NCI-H187 treated with DMSO at 0.1 percent for 48 hours (cell line): ENCODE measurements at places on chromosomes 3 and 15.

- DNase-seq, result no peak
Measured at GRCh38 chr3:141352262-141352984, 15.9 kb upstream of the ZBTB38 start.

- DNase-seq, result no peak
Measured at GRCh38 chr3:153756816-153757215, 364.4 kb upstream of the ARHGEF26 start.

GRCh38 chr15:61115679-61116078 lies 113.4 kb downstream of the RORA start:
- DNase-seq, result no peak

- no peak for DNase-seq
Measured at GRCh38 chr15:49015896-49016295, 30.4 kb downstream of the SECISBP2L start.

DNA sequence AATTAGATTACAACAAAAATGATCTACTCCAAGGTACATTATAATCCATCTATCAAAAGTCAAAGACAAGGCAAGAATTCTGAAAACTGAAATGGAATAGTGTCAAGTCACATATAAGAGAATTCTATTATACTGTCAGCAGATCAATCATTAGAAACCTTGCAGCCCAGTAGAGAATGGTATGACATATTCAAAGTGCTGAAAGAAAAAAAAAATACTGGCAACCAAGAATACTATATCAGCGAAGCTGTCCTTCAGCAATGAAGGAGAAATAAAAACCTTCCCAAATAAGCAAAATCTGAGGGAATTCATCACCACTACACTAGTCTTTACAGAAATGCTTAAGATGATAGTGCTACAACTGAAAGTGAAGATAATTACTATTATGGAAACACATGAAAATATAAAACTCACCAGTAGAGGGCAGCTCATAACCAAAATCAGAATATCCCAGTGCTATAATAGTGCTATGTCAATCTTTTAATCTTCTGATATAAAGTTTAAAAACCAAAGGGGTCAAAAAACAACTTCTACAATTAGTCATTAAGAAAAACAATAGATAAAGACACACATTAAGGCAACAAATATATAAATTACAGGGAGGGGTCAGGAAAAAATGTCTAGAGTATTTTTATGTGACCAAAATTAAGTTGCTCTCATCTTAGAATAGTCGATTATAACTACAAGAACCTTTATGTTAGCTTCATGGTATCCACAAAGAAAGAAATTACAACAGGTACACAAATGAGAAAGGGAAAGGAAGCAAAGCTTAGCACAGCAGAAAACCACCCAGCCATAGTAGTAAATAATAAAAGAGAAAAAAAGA lies 190.7 kb upstream of the CNTN6 start:
- DNase-seq, result no peak

DNA sequence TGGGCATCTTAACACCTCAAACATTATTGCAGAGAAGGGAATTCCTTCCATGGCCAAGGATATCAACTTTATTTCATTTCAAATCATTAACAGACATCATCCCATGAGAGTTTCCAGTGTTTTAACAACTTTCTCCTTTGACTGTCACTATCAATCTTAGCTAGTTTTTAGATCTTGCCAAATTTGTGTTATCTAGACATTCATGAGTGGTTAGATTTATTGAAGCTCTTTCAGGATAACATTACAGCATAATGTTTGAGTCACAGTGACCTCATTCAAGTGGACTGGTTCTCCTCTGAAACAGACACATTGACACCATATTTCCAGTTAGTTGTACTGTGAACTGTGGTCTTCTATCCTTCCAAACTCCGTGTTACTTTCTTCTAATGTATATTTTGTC lies 8.6 kb upstream of the TNFAIP8L3 start:
- no peak for DNase-seq

GRCh38 chr3:62688050-62688449 lies 187.2 kb downstream of the CADPS start:
- DNase-seq, result no peak

DNA sequence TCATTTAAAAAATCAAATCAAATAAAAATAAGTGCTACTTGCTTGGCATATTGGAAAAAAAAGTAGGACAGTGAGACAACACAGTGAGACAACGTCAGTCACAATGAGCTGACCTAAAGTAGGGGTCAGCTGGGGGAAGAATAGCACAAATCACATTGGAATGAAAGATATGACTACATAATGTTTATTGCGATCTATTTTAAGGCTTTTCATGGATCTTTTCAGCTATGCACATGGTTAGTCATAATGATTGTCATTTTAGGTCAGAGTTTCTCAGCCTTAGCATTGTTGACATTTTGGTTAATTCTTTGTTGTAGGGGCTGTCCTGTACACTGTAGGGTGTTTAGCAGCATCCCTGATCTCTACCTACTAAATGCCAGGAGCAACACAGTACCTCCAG lies 44.5 kb downstream of the CMSS1 start:
- DNase-seq, result no peak

DNA sequence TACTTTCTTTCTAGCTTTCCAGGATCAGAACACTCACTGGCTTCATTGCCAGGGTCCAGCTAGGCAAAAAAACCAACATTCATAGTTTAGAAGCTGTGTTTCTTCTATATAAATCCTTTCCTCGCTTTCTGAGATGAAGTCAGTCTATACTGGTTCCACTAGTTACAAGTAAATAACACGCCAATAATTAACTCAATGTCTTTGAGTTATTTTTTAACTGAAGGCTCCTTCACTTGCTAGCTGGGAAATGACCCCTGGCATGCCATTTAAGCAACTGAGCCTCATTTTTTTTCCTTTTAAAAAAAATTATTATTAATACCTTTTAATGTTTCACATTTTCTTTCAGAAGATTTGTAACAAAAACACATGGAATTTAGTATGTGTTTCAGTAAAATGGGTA lies 2.1 kb upstream of the CCDC174 start:
- no peak for DNase-seq

DNA sequence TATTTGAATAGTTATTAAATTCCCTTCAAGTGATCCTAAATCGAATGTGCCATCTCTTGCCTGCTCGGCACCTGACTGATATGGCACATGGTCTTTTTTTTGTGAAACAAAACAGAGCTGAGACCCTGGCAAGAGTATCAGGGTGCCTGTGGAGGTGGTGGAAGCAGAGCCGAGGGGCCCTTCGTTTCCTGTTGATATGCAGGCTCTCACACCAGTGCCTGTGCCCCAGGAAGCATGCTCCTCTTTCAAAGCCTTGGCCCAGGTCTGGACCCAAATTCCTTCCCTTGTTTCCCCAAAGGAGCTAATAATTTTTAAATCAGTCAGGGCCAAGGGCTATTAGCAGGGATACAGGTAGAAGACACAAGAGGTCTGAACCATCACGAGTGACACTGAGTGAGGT lies 21.5 kb upstream of the MRPS22 start:
- DNase-seq, result no peak

- no peak for DNase-seq
Measured at GRCh38 chr3:140440446-140440845, 237.4 kb upstream of the TRIM42 start.

GRCh38 chr15:73344056-73344455 lies 24.7 kb downstream of the HCN4 start:
- no peak for DNase-seq

DNA sequence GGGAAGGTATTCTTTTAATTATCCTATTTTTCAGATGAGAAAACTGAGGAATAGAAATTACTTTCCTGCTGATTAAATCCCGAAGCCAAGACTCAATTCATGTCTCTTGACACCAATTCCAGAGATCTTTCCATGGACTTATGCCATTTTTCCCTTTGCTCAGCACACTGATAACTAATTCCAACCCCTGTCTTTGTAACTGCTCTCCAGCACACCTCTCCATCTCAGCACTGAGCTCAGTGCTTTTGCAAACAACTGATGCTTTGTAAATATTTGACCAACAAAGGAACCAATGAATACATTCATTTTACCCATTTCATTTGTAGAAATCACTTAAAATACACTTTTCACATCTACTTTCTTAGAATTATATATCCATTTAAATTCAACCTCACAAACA lies 249.1 kb downstream of the IL5RA start:
- DNase-seq, result no peak

DNA sequence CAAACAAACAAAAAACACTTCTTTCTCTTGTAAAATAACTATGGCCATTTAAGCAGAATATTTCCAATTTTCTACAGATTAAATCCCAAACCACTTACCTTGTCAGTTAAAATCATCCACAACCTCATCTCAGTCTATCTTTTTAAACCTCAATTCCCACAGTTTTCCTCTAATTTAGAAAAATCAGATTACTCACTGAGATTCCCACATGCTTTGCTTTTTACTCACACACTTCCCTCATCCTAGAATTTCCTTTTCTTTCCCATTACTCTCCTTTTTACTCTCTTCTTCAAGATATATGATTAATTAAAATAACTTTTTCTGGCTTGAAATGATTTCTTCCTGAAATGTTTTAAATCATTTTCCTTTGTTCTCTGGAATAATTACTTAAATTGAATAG lies 790.7 kb downstream of the ROBO1 start:
- no peak for DNase-seq

- DNase-seq, result no peak
Measured at GRCh38 chr3:135134684-135135075, 339.6 kb downstream of the EPHB1 start.

- no peak for DNase-seq
Measured at GRCh38 chr15:40137303-40138200, 23.3 kb upstream of the BUB1B start.
